ENCODE measurements at places on chromosomes 2 and 18.

DNA sequence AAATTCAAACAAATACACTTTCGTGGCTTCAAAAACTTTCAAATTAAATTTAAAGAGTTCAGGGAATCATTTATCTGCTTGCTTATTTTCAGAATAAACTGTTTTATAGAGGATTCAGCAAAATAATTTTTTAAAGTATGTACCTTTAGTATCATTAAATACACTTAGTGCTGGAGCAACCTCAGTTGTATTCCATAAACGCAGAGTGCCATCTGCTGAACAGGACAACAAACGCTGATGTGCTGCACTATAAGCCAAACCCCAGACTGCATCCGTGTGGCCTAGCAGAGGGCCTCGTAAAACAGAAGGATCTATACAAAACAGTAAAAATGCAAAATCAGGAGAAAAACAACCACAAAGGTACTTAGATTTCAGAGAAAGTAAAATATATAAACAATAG, 108.6 kb downstream of the STRN start:
- DNase-seq, result no peak

DNA sequence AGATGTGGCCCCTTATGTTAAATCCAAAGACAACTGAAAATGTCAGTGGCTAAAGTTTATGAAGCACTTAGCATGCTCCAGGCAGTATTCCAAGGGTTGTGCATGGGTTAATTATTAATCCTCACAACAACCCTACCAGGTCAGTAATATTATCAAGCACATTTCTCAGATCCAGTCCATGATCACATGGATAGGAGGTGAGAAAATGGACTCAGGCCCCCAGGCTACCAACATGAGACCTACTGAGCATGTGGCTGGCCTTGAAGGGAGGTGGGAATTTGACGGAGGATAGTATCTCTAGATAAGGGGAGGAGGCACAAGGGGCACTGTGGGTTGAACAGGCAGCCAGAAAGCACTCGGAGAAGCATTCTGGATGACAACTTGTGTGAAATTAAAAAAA, 412.0 kb downstream of the MEIS1 start:
- DNase-seq, result no peak

DNA sequence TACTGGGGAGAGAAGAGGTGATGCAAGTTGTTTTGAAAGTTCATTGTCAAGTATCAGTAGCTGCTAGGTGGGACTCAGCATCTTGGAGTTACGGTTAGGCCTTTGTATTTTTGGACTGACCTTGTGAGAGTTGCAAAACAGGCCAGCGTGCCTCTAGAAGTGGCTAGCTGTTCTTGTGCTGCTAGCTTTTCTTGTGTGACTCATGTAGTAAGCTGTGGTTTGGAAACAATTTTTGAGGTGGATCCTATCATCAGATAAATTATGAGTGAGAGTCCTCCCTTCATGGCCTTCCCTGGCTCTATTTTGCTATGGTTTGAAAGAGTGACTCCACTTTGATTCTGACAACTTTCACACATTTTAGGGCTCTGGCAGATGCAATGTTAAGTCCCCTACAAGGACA, 409.2 kb upstream of the HS6ST1 start:
- DNase-seq, result no peak

DNA sequence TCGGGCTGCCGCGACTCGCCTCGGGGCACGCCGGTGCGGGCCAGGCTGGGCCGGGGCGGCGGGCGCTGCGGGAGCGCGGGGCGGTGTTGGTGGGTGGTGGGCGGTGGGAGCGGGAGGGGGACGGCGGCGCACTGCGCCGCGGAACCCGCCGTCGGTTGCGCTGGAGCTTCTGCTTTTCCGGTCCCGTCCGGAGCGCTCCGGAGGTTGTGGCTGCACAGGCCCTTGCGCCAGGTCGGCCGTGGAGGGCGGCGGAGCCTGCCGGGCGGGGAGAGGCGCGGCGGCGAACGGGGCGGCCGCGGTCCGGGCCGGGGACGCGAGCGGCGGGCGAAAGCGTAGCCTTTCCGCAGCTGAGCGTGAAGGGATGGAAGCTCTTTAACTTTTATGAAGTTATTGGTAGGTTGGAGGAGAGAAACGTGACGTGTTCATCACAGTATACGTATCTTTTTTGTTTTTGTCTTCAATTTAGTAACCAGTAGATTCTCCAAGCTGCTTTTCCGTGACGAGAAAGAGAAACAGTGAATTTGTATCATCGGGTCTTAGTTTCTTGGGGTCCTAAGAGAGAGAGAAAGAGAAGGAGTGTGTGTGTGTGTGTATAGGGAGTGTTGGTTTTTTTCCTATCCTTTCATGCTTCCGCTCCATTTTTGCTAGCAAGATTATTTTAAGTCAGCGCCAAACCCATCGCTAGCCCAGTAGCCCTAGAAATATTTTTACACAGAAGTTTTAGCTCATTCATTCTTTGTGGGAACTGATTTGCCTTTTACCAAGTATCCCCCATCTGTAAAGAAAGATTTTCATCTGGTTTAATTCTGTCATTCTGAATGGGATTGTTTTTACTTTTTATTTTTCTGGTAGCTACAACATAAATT, 535 bp downstream of the ATG4B start:
- no peak for DNase-seq

- DNase-seq, result no peak
Observed at GRCh38 chr2:178142274-178143065, 30.2 kb downstream of the RBM45 start.

GRCh38 chr2:134900151-134900550, 18.5 kb upstream of the CCNT2 start:
- no peak for DNase-seq

DNA sequence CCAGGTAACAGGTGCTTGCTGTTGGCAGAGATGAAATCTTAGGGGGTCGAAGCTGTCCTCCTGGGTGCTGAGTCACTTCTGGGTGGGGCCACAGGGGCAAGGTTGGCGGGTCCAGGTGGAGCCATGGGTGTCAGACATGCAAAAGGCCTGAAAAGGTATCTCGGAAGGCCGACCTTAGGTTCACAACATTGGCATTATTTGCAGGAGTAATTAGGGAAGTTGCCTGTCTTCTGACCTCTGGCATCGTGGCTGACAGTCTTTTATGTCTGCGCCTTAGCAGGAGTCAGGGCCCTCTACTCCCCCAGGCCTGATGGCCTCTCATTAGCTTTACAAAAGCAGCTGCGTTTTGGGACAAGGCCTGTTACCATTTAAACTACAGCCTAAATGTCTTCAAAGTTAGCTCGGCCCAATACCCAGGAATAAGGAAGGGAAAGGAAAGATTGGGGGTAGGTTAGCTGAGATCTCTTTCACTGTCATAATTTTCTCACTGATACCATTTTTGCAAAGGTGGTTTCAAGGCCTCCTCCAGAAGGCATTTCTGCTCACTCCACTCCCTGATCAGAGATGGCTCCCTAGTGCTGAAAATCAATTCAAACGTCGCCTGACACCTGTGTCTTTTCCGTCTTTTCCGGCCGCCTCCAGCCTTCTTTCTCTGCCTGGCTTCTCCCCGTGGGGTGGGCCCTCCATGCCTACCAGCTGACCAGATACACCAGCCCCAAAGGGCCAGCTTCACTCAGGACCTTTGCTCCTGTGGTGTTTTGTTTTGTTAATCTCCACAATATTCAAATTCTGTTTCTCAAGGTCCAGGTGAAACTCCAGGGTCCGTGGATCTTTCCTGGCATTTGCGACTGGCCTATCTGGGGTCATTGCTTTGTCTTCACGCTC, 90.8 kb downstream of the RHOB start:
- no peak for DNase-seq

- DNase-seq, result no peak
Observed at GRCh38 chr2:42768706-42769256, 4.8 kb upstream of the OXER1 start.

GRCh38 chr2:209458008-209458979, 34.4 kb downstream of the MAP2 start:
- no peak for DNase-seq

DNA sequence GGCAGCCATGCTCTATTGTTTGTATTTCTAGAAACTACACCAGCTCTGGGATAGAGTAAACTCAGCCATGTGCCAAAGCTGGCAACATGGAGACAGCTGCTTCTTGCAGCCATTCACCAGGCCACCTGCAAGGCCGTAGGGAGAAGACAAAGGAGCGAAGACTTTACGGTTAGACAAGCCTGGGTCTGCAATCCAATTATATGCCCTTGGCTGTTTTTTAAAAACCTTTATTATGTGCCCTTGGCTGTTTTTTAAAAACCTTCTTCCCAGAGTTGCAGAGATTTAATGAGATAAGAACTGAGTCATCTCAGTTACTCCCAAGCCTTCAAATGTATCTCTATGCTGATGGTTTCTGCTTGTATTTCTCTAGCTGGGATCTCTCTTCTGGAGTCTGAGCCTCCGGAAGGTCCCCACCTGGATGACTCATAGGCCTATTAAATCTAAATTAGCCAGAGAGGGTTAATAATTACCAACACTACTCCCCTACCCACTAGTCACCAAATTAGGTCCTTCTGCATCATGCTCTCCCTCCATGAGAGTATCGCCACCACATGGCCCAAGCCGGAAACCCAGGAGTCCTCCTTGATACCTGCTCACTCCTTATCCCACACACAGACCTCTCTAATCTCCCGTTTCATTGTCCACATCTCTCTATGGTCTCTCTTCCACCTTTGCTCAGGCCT, 17.5 kb upstream of the DPP4 start:
- DNase-seq, result no peak

DNA sequence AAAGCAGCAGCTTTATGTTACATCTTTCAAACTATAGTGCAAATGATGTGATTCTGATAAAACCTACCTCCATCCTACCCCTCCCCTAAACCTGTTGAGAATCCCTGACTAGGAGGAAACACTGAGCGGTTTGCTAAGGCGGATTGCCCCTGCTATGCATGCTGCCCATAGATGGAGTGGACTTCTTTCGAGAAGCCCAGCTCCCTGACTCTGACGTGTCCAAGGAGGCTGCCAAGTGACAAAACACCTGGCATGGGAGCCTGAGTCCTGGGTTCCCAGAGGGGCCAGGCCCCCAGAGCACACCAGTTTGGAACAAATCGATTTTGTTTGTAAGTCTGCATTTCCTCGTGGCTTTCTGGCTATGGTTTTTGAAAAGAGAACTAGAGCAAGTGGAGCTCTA, 1.4 kb upstream of the UXS1 start:
- DNase-seq, result no peak

DNA sequence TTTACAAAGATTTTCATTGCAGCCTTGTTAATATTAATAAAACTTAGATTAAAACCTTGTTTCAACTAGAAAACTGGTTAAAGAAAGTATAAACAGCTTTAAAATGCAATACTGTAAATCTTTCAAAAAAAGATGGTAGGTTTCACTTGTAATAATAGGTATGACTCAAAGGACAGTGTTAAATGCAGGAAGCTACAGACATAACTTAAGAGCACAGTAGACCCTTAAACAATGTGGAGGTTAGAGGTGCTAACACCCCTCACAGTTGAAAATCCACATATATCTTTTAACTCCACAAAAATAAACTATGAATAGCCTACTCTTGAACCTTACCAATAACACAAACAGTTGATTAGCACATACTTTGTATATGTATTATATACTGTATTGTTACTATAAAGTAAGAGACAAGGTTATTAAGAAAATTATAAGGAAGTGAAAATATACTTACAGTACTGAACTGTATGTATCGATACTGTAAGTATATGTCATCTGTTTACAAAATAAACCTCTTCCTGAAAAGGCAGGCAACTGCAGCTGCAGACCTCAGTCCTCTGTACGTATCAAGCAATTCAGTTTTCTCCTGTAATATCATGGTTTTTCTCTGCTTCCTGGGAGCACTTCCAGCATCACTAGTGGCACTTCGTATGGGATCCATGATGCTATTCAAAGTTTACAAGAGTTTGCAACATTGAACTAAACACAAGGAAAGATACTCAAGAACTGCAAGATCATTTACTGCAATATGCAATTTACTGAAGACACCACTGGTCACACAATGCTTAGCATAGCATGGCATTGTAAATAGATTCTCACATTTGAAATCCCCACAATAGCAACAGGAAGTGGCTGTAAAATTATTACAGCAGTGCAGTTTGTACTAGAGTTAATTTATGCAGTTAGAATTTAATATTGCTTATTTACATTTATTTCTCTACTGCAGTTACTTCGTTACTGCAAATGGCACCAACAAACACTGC, 610.5 kb upstream of the LRRTM4 start:
- DNase-seq, result no peak

DNA sequence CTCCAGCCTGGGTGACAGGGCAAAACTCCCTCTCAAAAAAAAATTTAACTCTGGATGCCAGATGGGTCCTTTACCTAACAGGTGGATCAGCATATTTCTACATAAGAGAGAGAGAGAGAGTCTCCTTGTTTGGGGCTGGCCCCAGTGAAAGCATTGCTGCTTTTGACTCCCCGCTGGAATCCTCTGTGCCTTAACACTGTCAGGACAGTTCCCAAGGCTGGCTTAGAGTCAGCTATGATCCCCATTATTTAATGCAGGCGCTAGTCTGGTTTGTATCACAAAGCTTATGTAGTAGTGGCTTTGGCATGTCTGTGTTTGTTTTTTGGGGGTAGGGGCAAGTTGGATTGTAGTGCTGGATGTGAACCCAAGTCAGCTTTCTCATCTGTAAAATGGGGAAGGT, 9.4 kb downstream of the INPP4A start:
- no peak for DNase-seq

- DNase-seq, result no peak
Observed at GRCh38 chr2:109674894-109675534, 60.9 kb downstream of the SOWAHC start.

DNA sequence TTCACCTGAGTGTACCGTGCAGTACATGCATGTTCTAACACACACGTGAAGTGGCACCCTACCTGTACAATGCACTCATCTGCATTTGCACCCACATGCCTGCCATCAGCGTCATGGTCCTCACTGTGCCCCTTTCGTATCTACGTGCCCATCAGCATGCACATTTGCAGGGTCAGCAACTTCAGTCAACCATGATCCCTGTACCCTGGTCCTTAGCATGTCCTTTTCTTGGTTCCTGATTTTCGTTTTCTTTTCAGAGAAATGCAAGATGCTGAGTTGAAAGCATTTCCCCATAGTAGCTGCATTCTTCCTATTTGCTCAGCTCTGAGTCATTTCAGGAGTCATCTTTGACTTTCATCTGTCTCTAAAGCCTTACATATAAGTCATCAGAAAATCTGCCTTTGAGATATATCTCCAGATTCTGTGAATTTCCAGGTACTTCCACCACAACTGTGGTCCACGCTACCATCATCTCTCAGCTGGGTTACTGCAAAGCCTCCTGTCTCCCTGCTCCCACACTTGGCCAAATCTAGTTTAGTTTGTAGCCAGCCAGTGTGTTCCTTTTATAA, 14.7 kb upstream of the PUM2 start:
- DNase-seq, result no peak

DNA sequence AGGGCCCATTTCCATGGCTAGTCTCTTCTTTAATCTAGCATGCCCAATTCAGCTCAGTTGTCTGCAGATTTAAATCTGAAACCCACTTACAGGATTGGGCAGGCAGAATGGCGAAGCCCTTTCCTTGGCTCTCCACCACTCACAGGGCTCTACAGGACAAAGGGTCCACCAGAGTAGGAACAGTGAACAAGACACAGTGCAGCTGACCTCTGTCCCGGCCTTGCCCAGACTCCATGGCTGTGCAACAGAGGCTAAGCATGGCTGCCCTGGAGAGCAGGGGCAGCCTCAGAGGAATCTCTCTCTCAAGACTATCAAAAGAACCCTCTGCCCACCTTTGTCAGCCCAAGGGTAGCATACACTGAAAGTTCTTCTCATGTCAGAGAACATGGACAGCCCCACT, 9.7 kb upstream of the ATP6V1B1 start:
- DNase-seq, result no peak

Measured in stimulated activated CD4-positive, alpha-beta T cell treated with anti-CD3 and anti-CD28 coated beads, Interleukin-1b, Interleukin-23, amount 100 ng/mL, for 1 hour (primary cell).